Stimulated activated naive B cell treated with anti-CD40 and anti-IgM and Interleukin-4, amounts not matched to agents 10 μg/mL and 1 μg/mL and 100 μg/mL, for 72 hours (primary cell): ENCODE measurements at places on chromosomes 2 and 18.

DNA sequence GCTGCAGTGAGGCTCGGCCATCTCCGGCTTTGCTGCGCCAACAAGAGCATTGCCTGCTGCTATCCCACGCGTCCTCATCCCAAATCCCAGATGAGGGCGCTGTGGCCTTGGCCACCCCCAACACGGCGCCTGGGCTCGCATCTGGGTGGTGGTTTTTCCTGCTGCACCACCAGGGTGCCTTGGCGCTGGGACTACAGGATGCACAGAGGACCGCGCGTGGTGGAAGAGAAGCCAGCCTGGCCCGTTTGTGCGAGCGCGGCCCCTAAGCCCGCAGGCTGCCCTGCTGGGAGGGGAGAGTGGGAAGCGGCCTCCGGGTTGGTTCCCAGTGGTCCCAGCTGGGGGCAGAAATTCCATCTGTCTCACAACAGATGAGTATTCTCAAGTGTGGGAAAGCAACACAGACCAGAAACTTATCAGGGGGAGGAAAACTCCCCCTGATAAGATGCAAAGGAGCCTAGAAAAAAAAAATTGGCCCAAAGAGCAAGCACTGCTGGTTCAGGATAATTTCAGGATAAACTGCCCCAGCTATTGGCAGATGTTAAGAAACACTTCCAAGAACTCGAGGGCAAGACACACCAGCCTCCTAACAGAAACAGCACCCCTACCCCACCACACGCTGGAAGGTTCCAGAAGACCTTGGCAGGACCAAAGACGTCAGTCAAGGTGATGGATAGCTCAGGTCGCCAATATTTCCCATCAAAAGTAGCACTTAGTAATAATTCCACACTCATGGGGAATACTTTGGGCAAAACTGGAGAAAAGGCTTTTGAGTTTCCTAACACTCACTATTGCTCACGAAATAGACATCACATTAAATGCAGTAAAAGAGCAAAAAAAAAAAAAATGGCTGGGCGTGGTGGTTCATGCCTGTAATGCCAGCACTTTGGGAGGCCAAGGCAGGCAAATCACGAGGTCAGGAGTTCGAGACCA lies 152.1 kb downstream of the PXDN start:
- DNase-seq, result no peak
- peaks cover 13% of the 10 kb centered on the region for H3K4me1 ChIP-seq
- H3K27ac ChIP-seq, result no peak overlapping the region
- H3K27me3 ChIP-seq, result peaks cover 35% of the 10 kb centered on the region
- H3K4me3 ChIP-seq, result no peak overlapping the region
- H3K36me3 ChIP-seq, result no peaks in the 10 kb centered on the region

DNA sequence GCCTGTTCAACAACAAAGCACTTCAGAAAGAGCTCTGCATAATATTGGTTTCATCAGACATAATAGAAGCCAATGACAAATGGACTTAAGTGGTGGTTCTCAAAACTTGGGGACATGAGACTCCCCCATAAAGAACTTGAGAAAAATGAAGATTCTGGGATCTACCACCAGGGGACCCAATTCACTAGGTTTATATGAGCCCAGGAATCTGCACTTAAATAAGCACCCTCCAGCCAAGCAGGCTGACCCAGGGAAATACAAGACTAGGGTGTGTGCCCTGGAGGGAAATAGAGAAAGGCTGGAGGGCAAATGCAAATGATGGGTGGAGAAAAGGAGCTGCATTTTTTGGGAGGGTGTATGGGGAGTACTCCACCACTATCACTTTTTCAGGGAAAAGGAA lies 52.5 kb downstream of the SATB2 start:
- no peak overlapping the region for H3K4me3 ChIP-seq
- H3K36me3 ChIP-seq, result no peaks in the 10 kb centered on the region
- no peaks in the 10 kb centered on the region for H3K4me1 ChIP-seq

GRCh38 chr18:45379903-45380302 lies 235.4 kb upstream of the SLC14A2 start:
- H3K4me3 ChIP-seq, result no peak overlapping the region
- peaks cover 16% of the 10 kb centered on the region for H3K4me1 ChIP-seq
- no peaks in the 10 kb centered on the region for H3K36me3 ChIP-seq
- H3K27ac ChIP-seq, result no peak overlapping the region
- no peak for DNase-seq
- peaks cover 13% of the 10 kb centered on the region for H3K27me3 ChIP-seq

- H3K27me3 ChIP-seq, result no peaks in the 10 kb centered on the region
- no peak overlapping the region for H3K4me3 ChIP-seq
- DNase-seq, result no peak
- H3K36me3 ChIP-seq, result no peaks in the 10 kb centered on the region
- H3K27ac ChIP-seq, result no peak overlapping the region
- H3K4me1 ChIP-seq, result no peaks in the 10 kb centered on the region
Measured at GRCh38 chr18:69844656-69845055, 103.0 kb downstream of the CD226 start.

DNA sequence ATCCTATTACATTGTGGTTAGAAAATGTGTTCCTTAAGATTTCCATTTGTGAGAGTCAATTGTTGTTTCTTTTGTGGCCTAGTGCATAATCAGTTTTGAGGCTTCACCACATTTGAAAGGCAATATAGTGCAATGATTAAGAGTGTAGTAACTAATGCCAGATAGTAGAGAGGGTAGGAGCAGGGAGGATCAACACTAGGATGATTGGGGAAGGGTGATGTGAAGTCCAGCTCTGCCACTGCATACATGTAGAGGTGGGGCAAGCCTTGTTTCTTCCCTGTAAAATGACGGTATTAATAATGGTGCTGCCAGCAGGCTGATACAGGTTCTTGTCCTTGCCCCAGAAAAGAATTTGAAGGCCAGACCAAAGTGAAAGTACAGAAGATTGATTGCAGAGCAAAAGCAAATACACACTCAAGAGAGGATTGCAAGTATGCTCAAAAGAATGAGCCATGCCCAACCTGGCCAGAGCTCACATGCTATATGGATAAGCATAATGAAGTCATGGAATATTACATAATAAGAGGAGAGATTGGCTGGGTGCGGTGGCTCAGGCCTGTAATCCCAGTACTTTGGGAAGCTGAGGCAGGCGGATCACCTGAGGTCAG lies 8.0 kb downstream of the SP100 start:
- peak overlapping the region; percentile 49 for H3K4me3 ChIP-seq
- H3K27me3 ChIP-seq, result no peaks in the 10 kb centered on the region

DNA sequence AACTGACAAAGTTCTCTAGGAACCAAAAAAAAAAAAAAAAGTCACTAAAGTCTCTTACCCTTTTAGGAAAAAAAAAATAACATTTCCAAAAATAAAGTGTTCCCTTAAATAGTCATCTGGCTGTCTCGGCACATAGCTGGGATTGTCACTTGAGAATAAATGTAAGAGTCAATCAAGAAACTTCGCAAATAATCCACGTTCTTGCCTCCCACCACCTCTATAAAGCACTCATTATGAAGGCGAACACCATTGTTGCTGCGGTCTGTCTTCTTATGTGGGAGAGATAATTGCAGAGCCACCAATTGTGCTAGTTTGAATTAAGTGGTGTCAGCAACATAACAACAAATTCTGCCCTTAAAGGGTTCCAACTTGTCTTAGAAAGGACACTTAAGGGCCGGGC lies 163.7 kb downstream of the FBXO15 start:
- H3K4me1 ChIP-seq, result no peaks in the 10 kb centered on the region
- H3K27ac ChIP-seq, result no peak overlapping the region
- H3K27me3 ChIP-seq, result peaks cover 3% of the 10 kb centered on the region
- DNase-seq, result no peak
- peaks cover 4% of the 10 kb centered on the region for H3K36me3 ChIP-seq
- H3K4me3 ChIP-seq, result no peak overlapping the region

GRCh38 chr18:12474146-12474545 lies 66.4 kb downstream of the PRELID3A start:
- no peak overlapping the region for H3K4me3 ChIP-seq
- H3K36me3 ChIP-seq, result peaks cover 3% of the 10 kb centered on the region
- no peaks in the 10 kb centered on the region for H3K27me3 ChIP-seq
- DNase-seq, result no peak

GRCh38 chr2:158034198-158034866 lies 67.3 kb upstream of the UPP2 start:
- no peak overlapping the region for H3K4me3 ChIP-seq
- peaks cover 5% of the 10 kb centered on the region for H3K4me1 ChIP-seq
- peaks cover 10% of the 10 kb centered on the region for H3K27me3 ChIP-seq
- DNase-seq, result peak; percentile 19
- no peaks in the 10 kb centered on the region for H3K36me3 ChIP-seq

- no peak overlapping the region for H3K27ac ChIP-seq
- no peaks in the 10 kb centered on the region for H3K4me1 ChIP-seq
- DNase-seq, result no peak
Measured at GRCh38 chr18:50039746-50040145, 155.2 kb downstream of the MYO5B start.

DNA sequence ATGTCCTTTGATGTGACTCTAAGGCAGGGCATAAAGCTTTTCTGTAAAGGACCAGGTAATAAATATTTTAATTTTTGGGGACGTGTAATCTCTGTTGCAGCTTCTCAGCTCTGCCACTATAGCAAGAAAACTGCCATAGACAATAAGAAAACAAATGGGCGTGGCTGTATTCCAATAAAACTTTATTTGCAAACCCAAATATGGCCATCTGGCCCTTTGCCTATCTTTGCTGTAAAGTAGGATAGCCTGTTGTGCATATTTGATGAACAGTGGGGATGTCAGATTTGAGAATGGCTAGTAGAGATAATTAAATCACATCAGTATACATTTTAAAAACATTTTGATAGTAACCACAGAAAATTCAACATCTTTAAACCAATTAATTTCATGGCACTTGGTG lies 95.6 kb upstream of the NOSTRIN start:
- DNase-seq, result no peak
- H3K4me3 ChIP-seq, result no peak overlapping the region
- H3K27ac ChIP-seq, result no peak overlapping the region
- H3K36me3 ChIP-seq, result peaks cover 9% of the 10 kb centered on the region
- H3K4me1 ChIP-seq, result peaks cover 6% of the 10 kb centered on the region
- H3K27me3 ChIP-seq, result no peaks in the 10 kb centered on the region

GRCh38 chr2:147488472-147488871 lies 356.4 kb upstream of the ACVR2A start:
- DNase-seq, result no peak
- H3K4me1 ChIP-seq, result peaks cover 2% of the 10 kb centered on the region
- no peak overlapping the region for H3K27ac ChIP-seq
- H3K27me3 ChIP-seq, result no peaks in the 10 kb centered on the region
- no peaks in the 10 kb centered on the region for H3K36me3 ChIP-seq
- no peak overlapping the region for H3K4me3 ChIP-seq
